ENCODE measurements at places on chromosomes 1 and 21.

GRCh38 chr1:237959838-237960237 lies 69.1 kb upstream of the ZP4 start:
- DNase-seq: no peak

GRCh38 chr1:74502432-74502831 lies 10.0 kb downstream of the LRRC53 start:
- no peak for DNase-seq

DNA sequence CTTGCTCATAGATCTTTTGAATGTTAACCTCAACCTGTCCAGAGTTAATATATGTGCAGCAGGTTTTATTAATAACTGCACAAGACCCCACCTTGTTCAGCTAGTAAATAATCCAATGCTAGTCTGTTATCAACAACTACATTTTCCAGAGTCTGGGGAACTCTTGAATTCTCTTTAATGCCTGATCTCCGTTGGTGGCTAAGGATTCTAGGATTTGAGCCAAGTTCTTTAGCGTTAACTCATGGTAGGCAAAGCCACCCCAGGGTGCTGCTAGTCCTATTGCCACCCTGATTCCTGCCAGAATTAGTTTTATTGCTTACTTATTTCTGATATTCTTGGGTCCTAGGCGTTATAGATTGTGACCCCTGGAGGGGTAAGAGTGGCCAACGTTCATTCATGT lies 12.8 kb downstream of the BACE2 start:
- DNase-seq: no peak

DNA sequence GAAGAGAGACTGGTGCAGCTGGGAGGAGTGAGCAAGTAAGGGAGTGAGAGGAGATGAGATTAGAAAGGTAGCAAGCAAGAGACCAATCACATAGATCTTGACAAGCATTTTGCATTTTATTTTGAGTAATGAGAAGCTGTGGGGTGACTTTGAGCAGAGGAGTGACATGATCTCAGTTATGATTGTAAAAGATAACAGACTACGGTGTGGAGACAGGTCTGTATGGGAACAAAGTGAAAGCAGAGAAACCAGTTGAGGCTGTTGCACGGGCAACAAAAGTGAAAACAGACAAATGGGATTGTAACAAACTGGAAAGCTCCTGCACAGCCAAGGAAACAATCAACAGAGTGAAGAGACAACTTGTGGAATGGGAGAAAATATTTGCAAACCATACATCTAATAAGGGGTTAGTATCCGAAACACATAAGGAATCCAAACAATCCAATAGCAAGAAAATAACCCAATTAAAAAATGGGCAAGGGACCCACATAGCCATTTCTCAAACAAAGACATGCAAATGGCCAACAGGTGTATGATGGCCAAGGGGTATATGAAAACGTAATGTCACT lies 68.4 kb downstream of the SNRPE start:
- no peak for DNase-seq

- no peak for DNase-seq
Measured at GRCh38 chr1:156490401-156491032, 10.1 kb downstream of the MEF2D start.

Data from colonic mucosa (tissue), 4 donors.